ENCODE measurements at places on chromosomes 12 and 14. TPM values are rescaled to one million over a fixed set of nuclear protein-coding genes. Genes with fewer than 3 reads are reported as not detected.

SLC38A4 gene
- 0.12 TPM for total RNA-seq

GRCh38 chr14:72444701-72445100 is 449.2 kb downstream of the DPF3 start:
- H3K4me3 ChIP-seq: no peak overlapping the region
- no peak overlapping the region for H3K27ac ChIP-seq
- no peaks in the 10 kb centered on the region for H3K36me3 ChIP-seq

GRCh38 chr12:121805171-121806008 is 1.6 kb downstream of the SETD1B start:
- no peak overlapping the region for H3K27ac ChIP-seq
- H3K4me1 ChIP-seq: no peaks in the 10 kb centered on the region
- peak; percentile 49 for DNase-seq
- H3K4me3 ChIP-seq: peak overlapping the region; percentile 97
- H3K36me3 ChIP-seq: peaks cover 3% of the 10 kb centered on the region

GRCh38 chr14:58941629-58942028 is 246.8 kb upstream of the DAAM1 start:
- no peak for DNase-seq
- H3K27me3 ChIP-seq: no peaks in the 10 kb centered on the region
- no peak overlapping the region for H3K4me3 ChIP-seq

FOXM1 gene
- total RNA-seq: 0.84 TPM

GRCh38 chr14:67426983-67427606 is 15.1 kb upstream of the PLEK2 start:
- H3K27me3 ChIP-seq: no peaks in the 10 kb centered on the region
- no peak overlapping the region for H3K4me3 ChIP-seq
- DNase-seq: peak; percentile 84
- no peaks in the 10 kb centered on the region for H3K4me1 ChIP-seq

ACVRL1 gene
- total RNA-seq: 53.6 TPM

RNASE13 gene
- not detected for total RNA-seq

KRT74 gene
- total RNA-seq: not detected

GRCh38 chr14:73771848-73772638 is 57.9 kb upstream of the PNMA1 start:
- DNase-seq: peak; percentile 63
- H3K36me3 ChIP-seq: no peaks in the 10 kb centered on the region
- peaks cover 5% of the 10 kb centered on the region for H3K4me1 ChIP-seq
- peak overlapping the region; percentile 58 for H3K27ac ChIP-seq

GRCh38 chr12:11877869-11878780 is 192.6 kb upstream of the BCL2L14 start:
- no peak overlapping the region for H3K4me3 ChIP-seq
- H3K36me3 ChIP-seq: no peaks in the 10 kb centered on the region
- H3K27ac ChIP-seq: no peak overlapping the region
- no peak for DNase-seq

- H3K27ac ChIP-seq: no peak overlapping the region
- DNase-seq: no peak
- H3K4me3 ChIP-seq: no peak overlapping the region
- no peaks in the 10 kb centered on the region for H3K36me3 ChIP-seq
- H3K27me3 ChIP-seq: no peaks in the 10 kb centered on the region
Observed at GRCh38 chr12:13661005-13661887, 320.2 kb downstream of the GRIN2B start.

DNA sequence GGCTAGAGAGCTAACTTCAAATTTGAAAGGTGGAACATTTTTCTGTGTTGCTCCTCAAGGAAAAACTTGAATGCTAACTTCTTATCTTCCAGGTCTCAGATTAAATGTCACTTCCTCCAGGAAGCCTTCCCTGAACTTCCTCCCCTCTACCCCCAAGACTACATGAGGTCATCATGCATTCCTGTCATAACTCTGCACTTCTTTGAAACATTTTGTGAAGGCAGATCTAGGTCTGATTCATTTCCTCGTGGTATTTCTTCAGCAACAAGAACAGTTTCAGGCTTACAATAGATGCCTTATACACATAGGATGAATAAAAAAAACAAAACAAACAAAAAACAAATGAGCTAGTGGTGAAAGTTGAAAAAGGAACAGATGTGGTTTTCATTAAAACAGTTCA is 97.1 kb upstream of the SRRM4 start:
- no peaks in the 10 kb centered on the region for H3K27me3 ChIP-seq
- H3K27ac ChIP-seq: no peak overlapping the region
- H3K4me1 ChIP-seq: no peaks in the 10 kb centered on the region
- no peaks in the 10 kb centered on the region for H3K36me3 ChIP-seq

- H3K4me3 ChIP-seq: no peak overlapping the region
- DNase-seq: no peak
- H3K27me3 ChIP-seq: no peaks in the 10 kb centered on the region
- H3K4me1 ChIP-seq: no peaks in the 10 kb centered on the region
Observed at GRCh38 chr14:86518298-86518697, 988.4 kb downstream of the FLRT2 start.

DNA sequence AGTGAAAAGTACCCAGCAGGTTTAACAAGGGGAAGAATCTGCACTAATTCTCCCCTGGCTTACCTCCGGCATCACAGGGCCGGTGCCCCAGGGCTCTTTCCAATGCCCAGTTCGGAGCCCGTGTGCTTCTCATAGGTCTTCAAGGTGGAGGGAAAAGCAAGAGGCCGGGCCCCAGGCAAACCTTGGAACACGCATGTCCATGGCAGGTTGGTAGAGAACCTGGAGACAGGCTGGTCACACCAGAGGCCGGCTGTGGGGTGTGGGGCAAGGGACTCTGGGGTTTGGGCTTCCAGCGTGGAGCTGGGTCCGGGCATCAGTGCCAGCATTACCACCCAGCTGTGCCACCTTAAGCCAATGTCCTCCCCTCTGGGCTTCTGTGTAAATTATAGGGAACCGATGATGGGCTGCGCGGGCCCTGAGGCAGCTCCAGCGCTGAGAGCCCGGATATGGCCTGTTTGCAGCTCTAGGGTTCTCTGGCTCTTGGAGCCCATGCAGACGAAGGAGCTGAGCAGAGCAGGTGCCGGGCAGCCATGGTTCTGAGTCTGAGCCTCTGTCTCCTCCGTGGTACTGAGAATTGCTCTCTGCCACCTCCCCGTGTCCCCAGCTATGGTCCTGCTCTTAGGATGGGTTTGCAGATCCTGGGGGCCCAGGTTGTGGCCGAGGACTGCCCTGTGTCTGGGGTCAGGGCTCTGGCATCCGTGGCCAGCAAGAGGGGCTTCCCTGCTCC is 197.0 kb upstream of the C14orf180 start:
- H3K27me3 ChIP-seq: no peaks in the 10 kb centered on the region
- H3K4me1 ChIP-seq: no peaks in the 10 kb centered on the region
- peak; percentile 71 for DNase-seq
- no peak overlapping the region for H3K27ac ChIP-seq
- no peak overlapping the region for H3K4me3 ChIP-seq

- DNase-seq: no peak
- no peaks in the 10 kb centered on the region for H3K27me3 ChIP-seq
- H3K27ac ChIP-seq: no peak overlapping the region
- H3K36me3 ChIP-seq: no peaks in the 10 kb centered on the region
- H3K4me1 ChIP-seq: no peaks in the 10 kb centered on the region
Observed at GRCh38 chr14:102620413-102620812, 28.0 kb downstream of the RCOR1 start.

All from aorta (tissue), 5 donors.